ENCODE measurements at places on chromosomes 1 and 21. TPM values are rescaled to one million over a fixed set of nuclear protein-coding genes. Genes with fewer than 3 reads are reported as not detected.

FCGR3A gene
- not detected for total RNA-seq

MAST2 gene
- total RNA-seq = 19.3 TPM

NBPF4 gene
- total RNA-seq = 0.07 TPM

NBPF3 gene
- total RNA-seq = 6.0 TPM

TSPAN1 gene
- 2.6 TPM for total RNA-seq

IL20 gene
- total RNA-seq = not detected

PFDN2 gene
- 103 TPM for total RNA-seq

ZSWIM5 gene
- 0.71 TPM for total RNA-seq

MATN1 gene
- total RNA-seq = 0.08 TPM

DNALI1 gene
- total RNA-seq = 0.02 TPM

TMEM82 gene
- total RNA-seq = 0.05 TPM

ELF3 gene
- 101 TPM for total RNA-seq

PLEKHG5 gene
- 3.9 TPM for total RNA-seq

TMEM200B gene
- 0.05 TPM for total RNA-seq

S1PR1 gene
- 0.22 TPM for total RNA-seq

HSPA13 gene
- 13.9 TPM for total RNA-seq

TSPEAR gene
- not detected for total RNA-seq

CSF3R gene
- total RNA-seq = not detected

DONSON gene
- 17.4 TPM for total RNA-seq

PPP1R12B gene
- total RNA-seq = 2.8 TPM

MTF1 gene
- 4.2 TPM for total RNA-seq

PADI3 gene
- 0.86 TPM for total RNA-seq

SH2D5 gene
- 10.3 TPM for total RNA-seq

All from A549 treated with dexamethasone at 1 μM for 4 hours (cell line).